ENCODE measurements at places on chromosomes 2 and 18.
A peak's percentile ranks its signal among the peaks of the same experiment; 100 is the strongest.

- DNase-seq: no peak
Observed at GRCh38 chr2:174916270-174916930, 88.8 kb downstream of the CHN1 start.

- no peak for DNase-seq
Observed at GRCh38 chr2:27323596-27324285, 844 bp upstream of the MPV17 start.

GRCh38 chr2:191512874-191513273 is 165.1 kb upstream of the NABP1 start:
- no peak for DNase-seq

DNA sequence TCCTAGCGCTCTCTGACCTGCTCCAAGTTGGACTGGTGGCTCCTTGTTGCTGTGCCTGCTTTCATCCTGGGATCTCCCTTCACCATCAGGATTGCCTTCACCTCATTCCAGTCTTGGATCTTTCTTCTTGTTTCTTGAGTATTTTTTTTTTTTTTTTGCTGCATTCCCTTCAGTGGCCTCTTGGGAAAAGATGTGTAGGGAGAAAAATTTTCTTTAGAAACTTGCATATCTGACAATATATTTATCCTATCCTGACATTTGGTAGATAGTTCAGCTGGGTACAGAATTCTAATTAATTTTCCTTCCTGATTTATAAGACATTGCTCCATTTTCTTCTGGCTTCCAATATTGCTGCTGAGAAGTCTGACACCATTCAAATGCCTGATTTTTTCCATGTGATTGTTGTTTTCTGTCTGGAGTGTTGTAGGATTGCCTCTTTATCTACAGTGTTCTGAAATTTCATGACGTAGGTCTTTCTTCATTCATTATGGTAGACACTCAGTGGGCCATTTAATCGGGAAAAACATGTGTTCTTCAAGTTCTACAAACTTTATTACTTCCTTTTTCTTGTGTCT is 23.0 kb upstream of the IL1A start:
- no peak for DNase-seq

- no peak for DNase-seq
Observed at GRCh38 chr18:62898359-62898758, 183.0 kb downstream of the PHLPP1 start.

- peak; percentile 33 for DNase-seq
Observed at GRCh38 chr2:97951155-97951680, 44.5 kb downstream of the TMEM131 start.

DNA sequence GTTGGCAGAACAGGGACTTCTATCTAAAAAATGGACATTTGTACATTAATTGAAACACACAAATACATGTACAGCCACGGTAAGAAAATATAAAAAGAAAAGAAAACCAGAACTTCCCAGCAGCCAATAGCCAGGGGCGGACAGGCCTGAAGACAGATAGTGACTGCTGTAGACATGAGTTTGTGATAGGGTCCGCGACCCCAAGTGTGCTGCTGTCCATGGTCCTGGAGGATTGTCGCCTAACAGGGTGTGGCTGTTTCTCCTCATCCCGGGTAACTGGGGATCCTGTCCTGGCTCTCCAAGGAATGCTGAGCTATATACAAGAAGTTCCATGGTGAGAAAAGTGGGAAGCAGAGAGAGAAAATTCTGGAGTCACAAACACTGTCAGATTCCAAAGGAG is 266.5 kb upstream of the SALL3 start:
- DNase-seq: no peak
